ENCODE measurements at places on chromosomes 4 and X.

GRCh38 chr4:47473141-47473750, 9.7 kb upstream of the COMMD8 start:
- DNase-seq = no peak

- DNase-seq = no peak
Observed at GRCh38 chr4:8588196-8588470, 4.4 kb upstream of the CPZ start.

- no peak for DNase-seq
Observed at GRCh38 chr4:1549638-1550035, 134.5 kb downstream of the FAM53A start.

DNA sequence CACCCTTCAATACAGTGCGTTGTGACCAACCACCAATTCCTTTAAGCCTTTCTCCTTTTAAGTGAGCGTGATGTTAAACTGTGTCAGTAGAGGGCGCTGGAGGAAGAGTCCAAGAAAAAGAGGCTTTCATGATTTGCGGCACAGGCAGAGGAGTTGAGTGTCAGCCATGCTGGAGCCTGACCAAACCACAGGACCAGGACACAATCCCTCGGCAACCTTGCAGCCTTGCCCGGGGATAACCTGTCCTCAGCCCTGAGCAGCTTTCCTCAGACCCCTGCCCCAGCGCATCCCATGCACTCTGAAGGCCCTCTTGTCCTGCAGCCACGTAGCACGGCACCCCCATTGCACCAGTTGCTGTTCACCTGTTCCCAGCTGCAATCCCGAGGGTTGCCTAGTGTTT, 53.5 kb upstream of the SMIM31 start:
- DNase-seq = no peak

- DNase-seq = no peak
Observed at GRCh38 chr4:123229286-123229685, 167.3 kb upstream of the SPRY1 start.

- DNase-seq = no peak
Observed at GRCh38 chr4:657338-657833, 16.7 kb downstream of the ATP5ME start.

GRCh38 chr4:876780-877179, 50.9 kb upstream of the CPLX1 start:
- no peak for DNase-seq

GRCh38 chrX:74085642-74086236, 218.2 kb upstream of the ZCCHC13 start:
- no peak for DNase-seq

- DNase-seq = no peak
Observed at GRCh38 chr4:153790962-153791551, 2.2 kb upstream of the SFRP2 start.

DNA sequence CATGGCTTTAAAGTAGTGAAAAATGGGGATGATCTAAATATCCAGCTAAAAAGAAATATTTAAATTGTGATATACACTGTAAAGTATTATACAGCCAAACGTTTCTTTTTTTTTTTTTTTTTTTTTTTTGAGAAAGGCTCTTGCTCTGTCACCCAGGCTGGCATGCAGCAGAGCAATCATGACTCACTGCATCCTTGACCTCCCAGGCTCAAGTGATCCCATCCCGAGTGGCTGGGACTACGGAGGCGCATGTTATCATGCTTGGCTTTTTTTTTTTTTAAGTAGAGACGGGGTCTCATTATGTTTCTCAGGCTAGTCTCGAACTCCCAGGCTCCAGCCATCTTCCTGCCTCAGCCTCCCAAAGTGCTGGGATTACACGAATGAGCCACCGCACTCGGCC, 17.1 kb downstream of the SMIM14 start:
- peak; percentile 79 for DNase-seq

- no peak for DNase-seq
Observed at GRCh38 chrX:48043056-48043455, 28.4 kb downstream of the ZNF630 start.

DNA sequence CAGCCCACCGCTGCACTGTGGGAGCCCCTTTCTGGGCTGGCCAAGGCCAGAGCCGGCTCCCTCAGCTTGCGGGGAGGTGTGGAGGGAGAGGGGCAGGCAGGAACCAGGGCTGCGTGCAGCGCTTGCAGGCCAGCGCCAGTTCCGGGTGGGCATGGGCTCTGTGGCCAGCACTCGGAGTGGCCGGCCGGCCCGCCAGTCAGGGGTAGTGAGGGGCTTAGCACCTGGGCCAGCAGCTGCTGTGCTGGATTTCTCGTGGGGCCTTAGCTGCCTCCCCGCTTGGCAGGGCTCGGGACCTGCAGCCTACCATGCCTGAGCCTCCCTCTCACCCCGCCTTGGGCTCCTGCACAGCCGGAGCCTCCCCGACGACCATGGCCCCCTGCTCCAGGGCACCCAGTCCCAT, 45.2 kb downstream of the RXFP1 start:
- no peak for DNase-seq

DNA sequence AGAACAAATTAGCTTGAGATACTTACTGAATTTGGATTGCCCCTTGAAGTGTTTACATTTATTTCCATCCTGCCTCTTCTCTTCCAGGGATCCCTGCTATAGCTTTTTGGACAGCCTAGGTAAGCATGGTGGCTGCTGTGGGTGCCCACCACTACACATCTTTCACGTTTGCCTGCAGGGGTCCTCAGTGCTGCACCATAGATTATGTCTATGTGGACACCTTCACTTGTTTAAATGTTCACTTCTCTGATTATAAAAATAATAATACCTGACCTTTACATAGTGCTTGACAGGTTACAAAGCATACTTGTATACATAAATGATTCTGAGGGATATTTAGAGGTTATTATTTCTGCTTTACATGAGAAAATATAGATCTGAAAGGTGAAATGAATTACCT, 67.9 kb upstream of the SLC4A4 start:
- no peak for DNase-seq

GRCh38 chr4:156794863-156795262, 176.7 kb downstream of the PDGFC start:
- no peak for DNase-seq

GRCh38 chr4:17545374-17546140, 30.6 kb downstream of the CLRN2 start:
- no peak for DNase-seq

GRCh38 chr4:10694151-10694827, 9.7 kb upstream of the CLNK start:
- DNase-seq = no peak

DNA sequence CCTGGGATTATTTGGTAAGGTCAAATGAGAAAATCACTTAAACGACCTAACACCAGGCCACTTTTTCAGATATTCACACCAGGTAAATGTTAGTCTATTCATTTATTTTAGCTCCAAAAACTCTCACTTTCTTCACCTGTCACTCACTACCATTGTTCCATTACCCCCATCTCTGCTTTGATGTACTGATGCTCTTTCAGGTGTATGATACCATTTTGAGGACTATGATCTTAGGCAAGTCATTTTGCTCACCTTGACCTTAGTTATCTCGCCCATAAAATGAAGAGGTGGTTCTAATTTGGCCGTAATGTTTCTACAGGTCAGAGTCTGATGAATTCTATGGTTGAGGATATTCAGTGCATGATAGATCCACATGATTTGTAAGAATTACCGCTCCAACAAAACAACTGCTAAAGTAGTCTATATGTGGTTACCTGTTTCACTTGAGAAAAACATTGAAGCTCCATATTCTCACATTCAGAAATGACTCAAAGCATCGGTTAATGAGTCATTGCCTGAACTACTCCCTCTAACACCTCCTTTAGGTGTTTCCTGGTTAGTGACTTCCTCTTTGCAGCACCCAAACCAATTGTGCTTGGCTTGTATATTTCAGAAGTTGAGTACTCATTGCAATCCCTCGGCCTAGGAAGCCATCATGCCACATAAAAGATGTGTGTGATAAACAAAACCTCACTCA, 4.5 kb downstream of the DTHD1 start:
- no peak for DNase-seq

GRCh38 chr4:62274782-62275181, 1074.7 kb downstream of the ADGRL3 start:
- DNase-seq = no peak

DNA sequence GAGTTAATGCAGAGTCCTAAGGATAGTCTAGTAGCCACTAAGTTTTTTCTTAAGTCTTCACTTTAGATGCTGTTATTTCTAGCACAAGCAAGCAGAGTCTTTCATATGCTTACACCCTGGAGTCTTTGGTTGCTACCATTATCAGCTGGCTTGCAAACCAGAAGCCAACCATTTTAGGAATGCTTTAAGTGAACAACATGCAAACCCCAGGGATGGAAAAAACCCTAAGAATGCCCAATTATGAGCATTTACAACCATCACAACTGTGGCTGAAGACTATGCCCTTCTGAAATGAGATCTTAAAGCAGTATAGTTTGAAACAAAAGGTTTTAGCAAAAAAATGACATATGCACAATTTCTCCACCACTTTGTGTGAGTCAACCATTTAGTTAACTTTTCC, 6.6 kb downstream of the MID1IP1 start:
- no peak for DNase-seq

DNA sequence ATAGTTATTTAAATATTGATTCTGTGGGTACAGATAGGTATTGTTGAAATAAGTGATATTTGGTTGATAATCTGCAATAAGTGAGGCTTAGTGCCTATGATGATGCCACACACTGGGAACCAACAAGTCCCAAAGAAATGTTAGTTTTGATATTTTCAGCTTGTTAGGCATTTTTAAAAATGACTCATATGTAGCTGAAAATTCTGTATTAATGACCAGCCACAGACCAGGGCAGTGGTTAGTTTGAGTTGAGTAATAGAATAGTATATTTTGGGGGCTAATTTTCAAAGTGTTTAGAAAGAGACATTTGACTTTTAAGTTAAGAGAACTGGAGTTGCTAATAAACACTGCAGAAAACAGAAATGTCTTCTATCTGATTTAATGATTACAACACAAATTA, 9.4 kb downstream of the INTU start:
- DNase-seq = peak; percentile 18

DNA sequence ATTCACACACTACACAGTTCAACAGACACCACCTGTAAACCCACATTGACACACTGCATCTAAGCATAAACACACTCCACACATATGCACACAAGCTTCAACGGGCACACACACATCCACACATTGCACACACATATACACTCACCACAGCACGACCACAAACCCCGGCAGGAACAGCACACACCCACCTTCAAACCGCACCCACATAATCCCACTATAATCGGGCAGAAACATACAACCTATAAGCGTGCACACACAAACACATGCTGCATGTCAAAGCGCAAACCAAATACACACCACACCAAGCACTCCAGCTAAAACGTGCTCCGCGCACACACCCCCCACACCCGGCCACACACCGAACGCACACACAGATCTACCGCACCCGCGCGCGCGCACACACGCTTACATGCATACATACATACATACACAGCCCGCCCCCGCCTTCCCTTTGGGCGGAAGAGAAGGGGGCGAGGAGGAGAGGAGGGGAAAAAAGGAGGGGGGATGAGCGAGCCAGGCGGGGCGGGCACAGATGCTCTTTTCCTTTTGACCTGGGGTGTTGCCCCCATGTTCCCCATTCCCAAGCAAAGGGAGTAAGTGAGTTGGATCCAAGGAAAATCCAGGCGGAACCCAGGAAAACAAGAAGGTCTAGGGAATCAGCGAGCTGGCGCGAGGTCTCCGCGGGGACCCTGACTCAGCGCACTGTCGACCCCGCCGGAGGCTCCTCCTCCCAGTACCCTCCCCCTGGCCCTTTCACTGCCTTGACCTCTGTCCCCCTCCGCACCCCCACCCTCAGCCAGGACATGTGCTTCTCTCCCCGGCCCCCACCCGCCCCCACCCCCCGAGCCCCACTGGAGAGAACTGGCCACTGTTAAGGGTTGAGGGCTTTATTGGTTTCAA, 9.9 kb downstream of the ARHGAP36 start:
- DNase-seq = no peak

DNA sequence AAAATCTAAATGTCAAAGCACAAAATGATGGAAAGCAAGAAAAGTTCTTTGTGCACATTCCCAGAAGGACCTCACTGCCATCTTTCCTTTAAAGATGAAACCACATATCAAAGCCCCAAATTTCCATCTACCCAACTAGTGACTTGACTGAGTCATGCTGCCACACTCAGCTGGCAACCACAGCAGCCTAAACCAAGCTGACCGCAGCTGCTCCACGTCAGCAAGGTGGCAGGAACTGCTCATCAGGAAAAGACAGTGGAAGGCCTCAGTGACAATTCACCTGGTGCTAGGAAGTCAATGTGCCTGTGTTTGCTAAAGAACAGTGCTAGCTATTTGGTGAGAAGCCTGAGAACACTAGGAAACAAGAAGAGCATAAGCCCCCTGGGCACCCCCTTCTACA, 26.1 kb downstream of the ACOX3 start:
- no peak for DNase-seq

DNA sequence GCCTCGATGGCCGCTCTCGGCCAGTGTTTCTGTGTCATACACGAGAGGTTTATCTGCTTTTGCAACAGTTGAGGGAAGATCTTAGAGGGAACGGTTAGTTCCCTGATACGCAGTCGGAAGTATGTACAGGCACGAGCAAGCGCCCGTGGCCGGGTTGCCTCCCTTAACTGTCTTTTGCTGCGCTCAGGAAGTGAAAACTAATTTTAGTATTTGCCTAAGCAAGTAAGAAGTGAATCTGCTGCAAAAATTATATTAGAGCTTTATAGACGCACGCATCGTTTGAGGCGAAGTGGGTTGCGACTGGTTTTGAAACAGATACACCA, 695 bp downstream of the MTM1 start:
- no peak for DNase-seq

- DNase-seq = no peak
Observed at GRCh38 chr4:32689518-32689917, 1969.3 kb downstream of the PCDH7 start.

- peak; percentile 6 for DNase-seq
Observed at GRCh38 chr4:6095023-6095752, 77.0 kb upstream of the C4orf50 start.

DNA sequence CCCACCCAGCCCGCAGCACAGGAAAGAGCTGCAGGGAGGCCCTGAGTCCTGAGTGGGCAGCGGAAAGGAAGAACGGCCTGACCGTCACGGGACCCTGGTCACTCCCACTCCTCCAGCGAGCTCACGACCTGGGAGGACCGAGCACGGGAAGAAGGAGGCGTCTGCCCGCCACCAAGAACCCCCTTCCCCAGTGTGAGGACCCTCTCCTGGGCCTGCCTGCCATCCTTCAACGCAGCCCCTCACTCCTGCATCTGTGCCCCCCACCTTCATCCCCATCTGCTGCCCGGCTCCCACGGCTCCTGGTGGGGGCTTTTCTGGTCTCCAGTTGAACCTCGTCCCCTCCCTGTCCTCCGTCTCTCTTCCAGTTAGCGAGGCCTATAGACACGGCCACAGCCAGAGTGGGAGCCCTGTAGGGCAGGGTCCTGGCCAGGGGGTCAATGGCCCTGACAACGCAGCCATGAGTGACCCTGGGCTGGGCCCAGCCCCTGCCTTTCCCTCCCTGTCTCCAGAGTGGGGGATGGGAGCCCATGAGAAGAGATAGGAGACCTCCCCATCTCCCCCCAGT, 41.3 kb upstream of the MXD4 start:
- DNase-seq = no peak

All from stromal cell of bone marrow (primary cell).